ENCODE measurements at places on chromosomes 12 and 14.
A peak's percentile ranks its signal among the peaks of the same experiment; 100 is the strongest.

DNA sequence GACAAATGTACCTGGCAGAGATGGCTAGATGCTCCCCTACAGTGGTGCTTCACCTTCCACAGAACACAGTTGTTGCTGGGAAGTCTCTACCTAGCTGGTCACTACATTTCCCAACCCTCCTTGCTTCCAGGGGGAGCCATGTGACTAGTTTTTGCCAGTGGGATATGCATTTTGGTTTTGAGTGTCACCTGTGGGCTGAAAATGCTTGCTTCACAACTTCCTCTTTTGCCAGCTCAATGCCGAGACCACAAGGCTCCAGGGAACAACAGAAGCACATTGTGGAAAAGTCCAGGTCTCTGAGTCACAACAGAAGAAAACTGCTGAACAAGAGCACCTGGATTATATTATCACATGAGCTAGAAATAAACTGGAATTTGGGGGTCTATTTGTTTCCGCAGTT is 48.5 kb upstream of the ARHGAP5 start:
- no peak for DNase-seq

GRCh38 chr12:2692080-2692479 is 102.7 kb upstream of the FKBP4 start:
- DNase-seq, result no peak

DNA sequence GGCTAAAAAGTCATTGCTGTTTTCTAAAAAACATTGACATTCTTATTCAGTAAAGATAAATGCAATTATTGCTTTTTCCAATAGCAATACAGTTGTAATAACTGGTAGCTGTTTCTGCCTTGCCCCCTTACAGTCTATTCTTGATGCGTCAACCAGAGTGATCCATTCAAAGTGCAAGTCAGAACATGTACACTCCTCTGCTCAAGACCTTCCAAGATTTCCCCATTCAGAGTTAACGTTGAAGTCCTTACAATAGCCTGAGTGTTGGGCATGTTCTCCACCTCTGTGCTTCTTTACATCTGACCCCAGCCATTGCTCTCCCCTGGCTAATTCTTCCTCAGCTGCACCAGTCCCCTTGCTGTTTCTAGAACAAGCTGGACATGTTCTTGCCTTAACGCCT is 24.3 kb downstream of the VRK1 start:
- DNase-seq, result no peak

DNA sequence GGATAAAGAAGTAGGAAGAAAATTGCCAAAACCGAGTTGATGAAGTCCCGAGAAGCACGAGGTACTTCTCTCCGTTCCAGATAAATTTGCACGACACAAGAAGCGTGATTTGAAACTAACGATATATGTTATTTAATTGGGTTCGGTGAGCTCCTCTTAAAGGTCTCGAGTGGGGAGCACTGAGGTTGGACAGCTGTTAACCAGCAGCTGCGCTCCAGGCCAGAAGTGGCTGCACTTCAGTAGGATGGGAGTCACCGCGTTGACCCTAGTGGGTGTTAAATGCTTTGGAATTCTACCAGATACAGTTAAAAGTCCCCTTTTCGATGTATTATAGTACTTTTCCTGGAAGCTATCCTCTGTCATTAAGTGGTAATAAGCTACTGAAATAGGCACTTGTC is 953 bp upstream of the DCAF5 start:
- peak; percentile 66 for DNase-seq

GRCh38 chr12:11070999-11071398 is 8.9 kb upstream of the TAS2R46 start:
- no peak for DNase-seq

DNA sequence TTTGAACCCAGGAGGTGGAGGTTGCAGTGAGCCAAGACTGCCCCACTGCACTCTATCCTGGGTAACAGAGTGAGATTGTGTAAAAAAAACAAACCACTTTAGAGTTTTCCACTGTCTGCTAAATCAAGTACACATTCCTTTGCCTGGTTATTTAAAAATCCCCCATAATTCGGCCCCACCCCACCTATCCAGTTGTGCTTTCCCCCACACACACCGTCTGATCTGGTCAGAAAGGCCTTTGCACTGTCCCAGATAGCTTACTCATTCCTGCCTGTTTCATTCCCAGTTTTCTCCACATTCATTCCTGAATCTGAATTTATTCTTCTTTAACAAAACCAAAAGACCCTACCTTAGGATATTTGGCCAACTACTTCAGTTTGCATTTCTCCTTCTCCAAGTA is 29.5 kb downstream of the NINJ2 start:
- DNase-seq, result no peak

- no peak for DNase-seq
These were observed 87.7 kb downstream of the SSPN start for GRCh38 chr12:26283046-26283445.

DNA sequence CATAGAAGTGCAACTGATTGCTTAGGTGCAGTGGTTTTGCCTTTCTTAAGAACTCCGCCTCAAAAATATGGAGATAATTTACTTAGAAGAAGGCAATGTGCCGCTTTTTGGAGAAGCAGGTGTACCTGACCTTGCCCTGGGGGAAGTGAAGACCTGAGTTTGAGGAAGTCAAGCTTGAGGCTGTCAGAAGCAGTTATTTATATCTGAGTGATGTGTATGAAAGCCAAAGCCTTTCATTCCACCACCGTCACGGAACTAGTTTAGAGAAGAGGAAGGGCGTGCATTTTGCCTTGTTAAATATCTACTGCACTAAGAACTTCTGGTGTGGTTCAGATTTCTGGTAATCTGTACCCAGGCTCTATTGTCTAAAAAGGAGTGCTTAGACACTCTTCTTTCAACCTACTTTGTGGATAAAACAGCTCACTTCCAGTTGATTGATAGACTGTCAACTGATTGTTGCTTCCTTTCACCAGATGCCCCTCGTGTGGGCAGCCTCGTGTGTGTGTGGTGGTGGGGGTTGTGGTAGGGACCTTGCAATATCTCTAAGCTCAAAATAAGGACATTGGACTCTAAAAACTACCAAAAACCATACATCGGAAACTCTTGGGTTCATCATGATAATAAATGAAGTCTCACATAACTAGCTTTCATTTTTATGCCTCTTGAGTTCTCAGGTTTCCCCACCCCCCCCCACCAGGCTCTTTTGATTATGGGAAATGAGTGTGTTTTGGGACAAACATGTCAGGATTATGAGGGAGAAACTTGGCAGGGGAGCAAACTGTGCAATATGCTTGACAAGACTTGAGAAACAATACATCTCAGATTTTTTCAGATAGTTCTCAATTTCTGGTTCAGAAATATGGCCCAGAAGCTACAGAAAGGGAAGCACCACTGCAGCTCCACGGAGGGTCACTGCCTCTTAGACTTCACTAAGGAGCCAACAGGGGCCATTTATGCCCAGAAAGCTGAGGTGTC is 78.6 kb downstream of the ARF6 start:
- peak; percentile 47 for DNase-seq

- DNase-seq, result no peak
These were observed 72.9 kb upstream of the ELK3 start for GRCh38 chr12:96121271-96121711.

GRCh38 chr14:97697772-97698171 is 900.6 kb downstream of the VRK1 start:
- no peak for DNase-seq

- peak; percentile 80 for DNase-seq
These were observed 66.3 kb downstream of the TRHDE start for GRCh38 chr12:72338437-72338836.

DNA sequence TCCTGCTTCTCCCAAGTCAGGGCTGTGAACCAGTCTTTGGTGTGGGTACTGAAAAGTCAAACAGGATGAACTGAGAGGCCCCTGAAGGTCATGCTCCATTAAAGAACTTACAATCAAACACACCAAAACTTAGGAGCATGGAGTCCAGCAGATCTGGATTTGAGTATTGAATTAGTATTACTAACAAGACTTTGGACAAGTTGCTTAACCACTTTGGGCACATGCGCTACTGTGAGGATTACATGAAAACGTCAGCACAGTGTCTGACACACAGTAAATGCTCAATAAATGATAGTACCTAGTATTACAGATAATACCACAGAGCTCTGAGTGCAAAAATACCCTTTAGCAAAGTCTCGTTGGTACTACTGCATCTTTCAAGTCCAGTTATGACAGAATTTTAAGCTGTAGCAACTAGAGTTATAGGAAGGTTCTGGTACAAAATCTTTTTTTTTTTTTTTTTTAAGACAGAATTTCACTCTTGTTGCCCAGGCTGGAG is 23.2 kb downstream of the TIMELESS start:
- no peak for DNase-seq

DNA sequence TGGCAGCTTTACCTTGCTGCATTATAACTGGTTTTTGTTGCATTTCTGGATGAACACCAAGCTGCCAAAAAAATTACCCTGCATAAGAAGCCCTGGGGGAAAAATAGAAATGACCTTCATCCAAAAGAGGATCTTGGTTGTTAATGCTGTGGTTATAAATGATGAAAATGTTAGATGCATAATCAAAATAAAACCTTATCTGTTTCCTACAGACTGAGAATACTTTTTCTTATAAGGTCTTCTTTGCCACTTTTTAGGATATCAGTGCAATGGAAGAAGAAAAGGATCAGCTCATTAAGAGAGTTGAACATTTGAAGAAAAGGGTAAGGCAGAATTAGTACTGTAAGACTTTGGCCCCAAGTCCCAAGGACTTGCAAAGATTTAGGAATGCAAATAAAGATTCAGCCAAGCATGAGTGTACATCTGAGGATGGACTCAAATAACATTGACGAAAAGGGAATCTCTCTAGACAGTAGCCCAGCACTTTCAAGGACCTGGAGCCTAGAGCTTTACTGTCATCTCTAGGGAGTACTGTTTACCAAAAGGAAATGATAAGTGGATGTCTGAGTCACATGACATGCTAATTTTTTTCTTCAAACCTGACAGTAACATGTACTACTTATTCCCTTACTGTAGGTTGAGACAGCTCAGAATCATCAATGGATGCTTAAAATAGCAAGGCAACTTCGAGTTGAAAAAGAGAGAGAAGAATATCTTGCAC is 10.7 kb downstream of the IFT81 start:
- DNase-seq, result peak; percentile 36

GRCh38 chr12:3973973-3974644 is 100.9 kb upstream of the PARP11 start:
- DNase-seq, result peak; percentile 70

- DNase-seq, result no peak
These were observed 188.0 kb downstream of the MON2 start for GRCh38 chr12:62654326-62655241.

DNA sequence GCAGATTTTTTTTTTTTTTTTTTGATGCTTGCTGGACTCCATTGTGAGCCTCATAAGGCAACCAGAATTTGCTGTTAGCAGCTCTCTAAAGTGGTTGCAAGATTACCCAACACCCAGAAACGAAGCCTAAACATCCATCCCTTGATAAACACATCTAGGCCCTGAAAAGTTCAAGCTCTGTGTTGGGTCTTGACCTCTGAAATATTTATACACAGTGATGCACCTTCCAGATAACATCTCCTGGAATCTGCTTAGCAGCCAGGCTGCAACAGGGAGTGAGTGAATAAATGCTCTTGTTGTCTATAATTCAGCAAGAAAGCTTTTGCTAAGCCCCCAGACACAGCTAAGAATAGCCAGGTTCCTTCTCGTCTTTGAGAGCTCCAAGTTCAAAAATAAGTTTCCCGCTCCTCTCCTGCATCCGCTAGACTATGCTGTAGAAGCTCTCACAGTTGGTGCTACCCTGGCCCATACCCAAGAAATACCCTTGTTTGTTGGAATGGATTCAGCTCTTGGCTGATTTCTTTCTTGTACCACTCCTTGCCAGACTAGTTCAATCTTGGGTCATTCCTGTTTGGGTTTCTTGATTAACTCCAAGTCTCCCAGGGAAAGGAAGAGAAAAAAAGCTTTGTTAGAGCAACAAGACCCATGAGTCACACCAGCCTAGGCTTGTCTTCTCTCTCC is 610.6 kb upstream of the TBX3 start:
- no peak for DNase-seq

- DNase-seq, result peak; percentile 92
These were observed at the start of gene MARCHF9 for GRCh38 chr12:57754411-57755193. MARCHF9 (plus strand) TSS chr12:57755103; CDS start chr12:57755529, 426 bp downstream.

DNA sequence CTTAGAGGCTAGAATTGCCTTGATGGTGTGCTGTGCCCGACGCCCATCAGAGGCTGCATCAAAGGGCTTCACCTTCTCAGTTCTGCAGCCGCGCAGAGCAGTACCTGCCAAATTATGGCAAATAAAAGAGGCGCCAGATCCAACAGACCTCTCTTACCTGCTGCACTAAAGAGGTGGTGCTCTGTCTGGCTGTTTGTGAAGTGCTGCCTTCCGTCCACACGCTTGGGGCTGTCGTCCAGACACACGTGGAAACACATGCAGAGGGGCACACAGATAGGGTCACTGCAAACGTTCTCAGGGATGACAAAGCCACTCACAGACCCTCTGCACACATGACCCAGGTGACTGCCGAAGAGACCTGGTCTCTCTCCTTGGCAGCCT is 617.5 kb downstream of the VRK1 start:
- DNase-seq, result no peak

GRCh38 chr14:46399049-46399448 is 252.5 kb downstream of the RPL10L start:
- DNase-seq, result peak; percentile 3

- DNase-seq, result no peak
These were observed 64.4 kb downstream of the FUT8 start for GRCh38 chr14:65476942-65477318.

GRCh38 chr14:91035855-91036254 is 24.6 kb downstream of the RPS6KA5 start:
- DNase-seq, result no peak

- no peak for DNase-seq
These were observed 19.4 kb downstream of the NCKAP5L start for GRCh38 chr12:49808686-49809380.

GRCh38 chr12:85955127-85955526 is 81.0 kb downstream of the NTS start:
- peak; percentile 51 for DNase-seq

GRCh38 chr12:19110221-19110940 is 19.2 kb upstream of the PLEKHA5 start:
- DNase-seq, result no peak

GRCh38 chr12:110637869-110638441 is 24.0 kb downstream of the TCTN1 start:
- DNase-seq, result no peak

DNA sequence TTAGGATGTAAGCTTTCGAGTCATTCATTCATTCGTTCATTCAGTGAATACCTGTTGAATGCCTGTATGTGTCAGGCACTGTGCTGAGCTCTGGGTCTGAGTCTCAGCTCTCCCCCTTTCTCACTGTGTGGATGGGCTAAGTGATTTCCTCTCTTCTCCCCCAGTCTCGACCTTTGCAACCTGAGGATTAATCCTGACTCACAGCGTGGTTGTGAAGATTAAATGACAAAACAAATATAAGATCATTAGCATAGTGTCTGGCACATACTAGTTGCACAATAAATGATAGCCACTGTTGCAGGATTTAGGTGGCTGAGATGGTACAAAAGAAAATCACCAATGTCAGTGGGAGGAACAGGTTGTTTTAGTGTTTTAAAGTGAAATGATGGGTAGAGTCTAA is 136.7 kb downstream of the GPR135 start:
- peak; percentile 8 for DNase-seq

- no peak for DNase-seq
These were observed 111.2 kb downstream of the MED13L start for GRCh38 chr12:116166306-116166705.

- no peak for DNase-seq
These were observed 62.8 kb upstream of the CCDC91 start for GRCh38 chr12:28127455-28127854.

- DNase-seq, result no peak
These were observed 29.8 kb downstream of the AMN start for GRCh38 chr14:102952276-102952675.
